ENCODE measurements at places on chromosomes 1 and 21. TPM values are rescaled to one million over a fixed set of nuclear protein-coding genes. Genes with fewer than 3 reads are reported as not detected.

GRCh38 chr1:214537872-214538473 lies 13.4 kb downstream of the PTPN14 start:
- DNase-seq = no peak

HPCA gene
- 0.05 TPM for total RNA-seq

KRTAP19-7 gene
- not detected for total RNA-seq

SNRPE gene
- total RNA-seq = 68.8 TPM

DNA sequence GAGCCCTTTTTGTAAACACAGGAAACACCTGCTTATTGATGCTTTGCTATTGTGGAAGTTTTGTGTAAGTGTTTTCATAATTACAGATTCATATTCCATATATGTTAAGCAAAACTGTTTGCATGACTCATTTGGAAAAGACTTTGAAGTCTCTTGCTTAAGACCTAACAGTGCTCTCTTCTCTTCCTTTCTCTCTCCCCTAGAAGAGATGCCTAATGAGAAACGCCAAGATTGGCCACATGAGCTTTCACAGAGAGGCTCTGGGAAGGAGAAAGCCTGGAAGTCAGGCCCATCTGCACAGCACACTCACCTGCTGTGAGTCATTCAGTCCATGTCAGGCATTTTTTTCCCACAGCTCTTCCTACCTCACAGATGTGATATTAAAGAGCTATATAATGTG lies 101.6 kb upstream of the PALMD start:
- DNase-seq = peak; percentile 64
